ENCODE measurements at places on chromosomes 1 and 21.

DNA sequence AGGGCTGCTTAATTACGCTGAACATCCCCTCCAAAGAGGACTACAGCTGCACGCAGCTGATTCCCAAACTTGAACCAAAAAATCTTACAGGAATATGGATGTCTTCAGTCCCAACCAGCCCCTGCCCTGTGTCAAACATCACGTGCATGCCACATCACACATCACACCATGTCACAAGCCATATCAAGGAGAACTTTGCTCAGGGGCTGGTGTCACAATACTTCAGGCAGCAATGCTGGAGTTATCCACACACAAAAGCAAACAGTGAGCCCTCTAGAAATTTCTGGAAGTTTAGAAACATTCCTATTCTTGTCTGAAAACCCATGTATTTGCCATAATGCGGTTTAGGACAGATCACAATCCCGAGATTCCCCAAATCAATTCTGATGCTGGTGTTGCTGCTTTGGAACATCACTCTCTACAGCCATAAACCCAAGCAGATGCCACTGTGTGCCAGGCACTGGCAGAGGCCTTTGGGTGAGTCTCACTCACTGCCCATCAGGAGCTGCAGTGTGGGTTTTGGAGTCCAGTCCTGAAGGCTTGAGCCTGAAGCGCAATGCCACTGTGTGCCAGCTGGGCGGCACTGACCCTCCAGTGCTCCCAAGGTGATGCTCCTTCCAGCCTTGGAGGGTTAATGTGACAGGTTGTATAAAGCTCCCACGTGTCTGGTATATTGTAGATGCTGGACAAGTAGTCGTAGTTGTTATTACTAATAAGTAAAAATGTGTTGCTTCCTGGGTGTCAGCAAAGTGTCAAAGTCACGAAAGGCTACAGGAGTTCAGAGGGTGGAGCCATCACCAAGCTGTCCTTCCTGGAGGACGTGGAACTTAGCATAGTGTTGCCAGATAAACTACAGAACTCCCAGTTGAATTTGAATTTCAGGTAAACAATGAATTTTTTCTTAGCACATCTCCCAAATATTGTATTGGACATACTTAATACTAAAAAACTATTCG, 20.1 kb upstream of the EFNA1 start:
- DNase-seq: no peak

DNA sequence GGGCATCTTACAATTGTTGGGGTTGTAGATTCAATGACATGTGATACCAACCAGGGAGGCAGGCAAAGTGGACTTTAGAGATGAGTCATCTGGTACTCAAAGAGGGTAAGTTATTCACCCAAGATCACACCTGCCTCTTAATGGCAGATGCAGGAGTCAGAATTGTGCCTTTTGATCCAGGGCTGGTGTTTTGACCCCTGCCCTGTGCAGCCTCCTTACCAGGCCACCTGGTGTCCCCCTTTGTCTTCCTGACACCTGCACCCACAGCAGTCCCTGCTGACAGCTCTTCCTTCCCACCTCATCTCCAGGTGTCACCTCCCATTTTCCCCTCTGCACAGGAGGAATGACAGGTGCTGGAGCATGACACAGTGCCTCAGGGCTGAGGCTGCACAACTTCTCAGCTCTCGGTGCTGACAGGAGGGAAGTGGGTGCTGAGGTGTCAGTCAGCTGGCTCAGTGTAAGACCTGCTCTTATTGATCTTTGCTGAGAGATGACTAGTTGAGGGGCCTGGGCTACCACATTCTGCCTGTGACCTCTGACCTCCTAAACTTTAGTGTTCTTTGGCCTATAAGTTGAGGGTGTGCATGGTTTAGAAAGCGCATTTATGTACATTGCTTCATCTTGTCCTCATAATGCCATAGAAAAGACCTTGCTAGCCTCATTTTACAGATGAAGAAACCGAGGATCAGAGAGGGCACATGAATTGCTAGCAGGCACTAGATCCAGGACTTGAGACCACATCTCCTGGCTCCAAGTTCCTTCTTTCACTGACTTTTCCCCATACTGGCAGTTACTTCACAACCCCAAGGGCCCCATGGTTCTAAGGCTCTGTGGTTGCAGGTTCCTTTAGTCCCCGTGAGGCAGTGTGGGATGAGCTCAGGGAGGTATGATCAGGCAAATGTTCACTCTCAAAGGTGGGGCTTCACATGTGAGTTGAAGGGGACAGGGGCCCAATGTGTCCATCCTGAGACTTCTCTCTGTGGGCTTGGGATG, 31.3 kb downstream of the CACNA1E start:
- no peak for DNase-seq

- DNase-seq: no peak
Measured at GRCh38 chr21:33541105-33541711, 709 bp downstream of the GART start.

- DNase-seq: no peak
Measured at GRCh38 chr1:32105338-32105737, 2.5 kb upstream of the KPNA6 start.
